Anterior cingulate cortex (tissue), 58 donors: ENCODE measurements at places on chromosomes 1 and 21.

- no peak for DNase-seq
Observed at GRCh38 chr1:159900755-159901360, 893 bp upstream of the CFAP45 start.

DNA sequence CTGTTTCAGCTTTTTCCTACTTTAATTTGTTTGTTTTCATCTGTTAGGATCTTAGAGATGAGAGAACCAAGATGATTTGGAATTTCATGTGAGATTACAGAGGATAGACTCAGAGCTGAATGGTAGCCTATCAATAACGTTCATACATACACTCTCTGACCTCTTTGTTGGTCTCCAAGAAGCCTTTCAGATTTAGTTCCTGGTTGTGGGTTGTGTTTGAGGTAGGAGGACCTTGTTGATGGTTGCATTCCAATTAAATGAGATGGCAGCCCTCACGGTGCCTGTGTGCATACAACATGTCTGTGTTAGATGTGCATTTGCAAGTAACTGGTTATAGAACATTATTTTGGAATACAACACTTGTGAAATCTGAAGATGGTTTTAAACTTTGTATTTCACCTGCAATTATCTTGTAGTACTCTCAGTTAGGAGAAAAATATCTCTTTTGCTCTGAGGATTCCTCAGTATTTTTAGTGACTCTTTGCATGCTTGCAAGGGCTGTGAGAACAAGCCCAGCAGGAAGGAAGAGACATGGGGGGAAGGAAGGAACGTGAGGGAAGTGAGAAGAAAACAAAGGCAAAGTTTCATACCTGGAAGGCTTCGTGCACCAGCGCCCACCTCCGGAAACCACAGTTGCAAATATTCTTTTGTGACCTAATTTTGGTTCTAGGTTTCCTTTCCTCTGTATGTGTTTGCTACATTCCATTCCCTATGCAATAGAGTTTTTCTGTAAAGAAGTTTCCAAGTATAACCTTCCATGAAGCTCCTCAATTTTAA is 291.8 kb downstream of the DISC1 start:
- DNase-seq, result no peak

GRCh38 chr1:86068841-86069756 is 87.5 kb downstream of the COL24A1 start:
- no peak for DNase-seq

DNA sequence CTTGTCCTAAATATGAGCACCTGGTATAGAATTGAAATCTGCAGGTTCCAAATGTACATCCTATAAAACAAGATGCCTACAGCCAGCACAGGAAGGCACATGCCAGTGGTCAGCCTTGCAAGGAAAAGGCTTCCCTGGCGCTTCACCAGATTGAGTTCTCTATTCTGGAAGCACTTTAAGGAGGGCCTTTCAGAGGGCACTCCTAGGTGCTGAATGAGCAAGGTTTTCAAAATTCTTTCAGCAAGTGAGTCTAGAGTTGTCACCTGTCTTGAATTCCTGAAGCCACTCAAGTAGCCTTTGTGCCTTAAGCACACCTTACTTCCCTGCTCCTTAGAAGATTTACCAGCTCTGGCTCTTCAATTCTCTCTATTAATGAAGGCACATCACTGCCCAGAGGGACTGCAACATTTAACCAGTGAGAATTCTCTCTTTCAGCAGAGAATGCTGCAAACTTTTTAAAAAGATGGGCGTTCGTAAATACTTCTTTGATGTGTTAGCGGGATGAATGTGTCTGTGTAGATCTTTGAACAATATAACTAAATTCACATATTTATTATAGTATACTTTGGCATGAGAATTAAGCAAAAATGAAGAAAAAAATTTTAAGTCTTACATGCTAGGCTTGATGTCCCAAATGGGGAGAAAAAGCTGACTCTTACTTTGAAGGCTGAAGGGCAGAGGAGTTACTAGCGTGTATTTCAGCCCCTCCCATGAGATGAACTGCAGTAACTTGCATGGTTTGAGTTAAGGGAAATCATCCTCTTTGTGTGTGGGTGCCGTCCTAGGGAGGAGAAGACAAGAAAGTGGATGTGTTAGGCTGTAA is 162.0 kb downstream of the NTPCR start:
- no peak for DNase-seq

- DNase-seq, result no peak
Observed at GRCh38 chr21:34981791-34982190, 67.3 kb downstream of the RUNX1 start.

GRCh38 chr1:83996191-83996590 is 2.7 kb downstream of the TTLL7 start:
- no peak for DNase-seq

DNA sequence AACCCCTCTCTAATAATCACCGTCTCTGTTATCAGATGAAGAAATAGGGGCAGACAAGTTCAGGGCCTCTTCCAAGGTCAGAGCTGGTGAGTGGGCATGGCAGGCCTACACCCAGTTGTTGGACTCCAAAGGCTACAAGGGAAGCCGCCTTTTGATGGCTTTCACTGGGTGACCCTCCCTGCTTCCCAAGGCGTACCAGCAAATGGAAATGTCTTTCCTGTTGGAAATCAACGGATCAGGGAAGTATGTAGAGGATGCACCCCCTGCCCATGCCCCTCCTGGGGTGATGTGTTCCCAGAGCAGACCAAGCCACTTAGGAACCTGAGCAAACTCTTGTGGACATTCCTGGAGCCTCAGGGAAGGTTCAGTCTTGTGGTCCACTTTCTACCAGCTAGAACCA is 47.4 kb downstream of the LGR6 start:
- no peak for DNase-seq

DNA sequence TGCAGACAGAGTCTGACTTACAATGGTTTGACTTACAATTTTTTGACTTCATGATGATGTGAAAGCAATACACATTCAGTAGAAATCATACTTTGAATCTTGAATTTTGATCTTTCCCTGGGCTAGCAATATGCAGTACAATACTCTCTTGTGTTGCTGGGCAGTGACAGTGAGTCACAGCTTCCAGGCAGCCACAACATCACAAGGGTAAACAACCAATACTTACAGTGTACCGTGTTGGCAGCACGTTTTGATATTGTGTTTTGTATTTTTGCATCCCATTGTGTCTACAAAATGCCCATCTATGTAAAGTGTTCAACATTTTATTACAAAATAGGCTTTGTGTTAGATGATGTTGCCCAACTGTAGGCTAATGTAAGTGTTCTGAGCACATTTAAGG is 150.9 kb downstream of the NTMT2 start:
- DNase-seq, result no peak

GRCh38 chr1:204435381-204435831 is 23.8 kb upstream of the PPP1R15B start:
- no peak for DNase-seq

DNA sequence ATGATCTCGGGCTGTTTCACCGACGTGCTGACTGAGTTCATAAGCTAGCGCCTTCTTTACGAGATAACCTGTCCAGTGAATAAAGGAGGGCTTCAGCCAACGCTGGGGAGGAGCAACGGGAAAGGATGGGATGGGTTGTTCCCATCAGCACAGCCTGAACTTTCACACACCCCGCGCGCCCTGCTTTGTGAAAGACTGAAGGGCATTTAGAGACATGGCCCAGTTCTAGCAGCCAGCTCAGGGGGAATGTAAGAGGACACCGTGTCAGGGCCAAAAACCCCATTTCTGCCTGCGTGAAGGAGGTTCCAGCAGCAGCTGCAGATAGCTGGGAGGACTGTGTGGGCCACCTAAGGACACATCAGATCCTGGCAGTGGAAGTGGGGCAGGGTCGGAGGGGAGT is 255.1 kb upstream of the RAB4A start:
- no peak for DNase-seq

DNA sequence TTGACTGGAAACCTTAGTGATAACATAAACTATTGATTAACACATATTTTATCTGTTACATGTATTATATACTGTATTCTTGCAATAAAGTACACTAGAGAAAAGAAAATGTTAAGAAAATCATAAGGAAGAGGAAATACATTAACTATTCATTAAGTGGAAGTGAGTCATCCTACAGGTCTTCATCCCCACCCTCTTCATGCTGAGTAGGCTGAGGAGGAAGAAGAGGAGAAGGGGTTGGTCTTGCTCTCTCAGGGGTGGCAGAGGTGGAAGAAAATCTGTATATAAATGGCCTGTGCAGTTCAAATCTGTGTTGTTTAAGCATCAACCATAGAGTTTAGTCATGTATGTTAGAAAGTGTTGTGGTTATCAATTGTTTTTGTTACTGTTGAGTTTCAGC is 66.1 kb upstream of the CHODL start:
- no peak for DNase-seq
